Esophagus squamous epithelium (tissue), 5 donors: ENCODE measurements at places on chromosomes 7 and 10.
A peak's percentile ranks its signal among the peaks of the same experiment; 100 is the strongest.

DNA sequence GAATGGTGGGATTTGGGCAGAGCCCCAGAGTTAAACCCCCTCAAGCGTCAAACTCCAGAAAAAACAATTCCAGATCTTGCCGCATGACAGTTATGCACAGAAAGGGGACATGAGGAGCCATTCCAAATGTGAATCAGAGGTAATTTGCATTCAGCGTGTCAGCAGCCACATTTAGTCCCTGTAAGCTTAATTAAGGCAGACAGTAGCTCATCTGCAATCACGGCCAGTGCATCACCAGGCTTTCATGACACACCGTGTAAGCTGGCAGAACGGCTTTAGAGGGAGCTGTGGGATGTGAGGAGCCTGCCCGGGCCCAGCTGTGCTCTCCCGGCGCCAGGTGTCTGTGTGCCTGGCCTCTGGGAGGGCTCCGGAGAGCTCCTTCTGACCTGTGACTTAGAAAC is 18.7 kb upstream of the PRKAG2 start:
- H3K27me3 ChIP-seq = no peaks in the 10 kb centered on the region
- no peak for DNase-seq
- H3K36me3 ChIP-seq = no peaks in the 10 kb centered on the region
- peaks cover 68% of the 10 kb centered on the region for H3K4me1 ChIP-seq
- no peak overlapping the region for H3K4me3 ChIP-seq

DNA sequence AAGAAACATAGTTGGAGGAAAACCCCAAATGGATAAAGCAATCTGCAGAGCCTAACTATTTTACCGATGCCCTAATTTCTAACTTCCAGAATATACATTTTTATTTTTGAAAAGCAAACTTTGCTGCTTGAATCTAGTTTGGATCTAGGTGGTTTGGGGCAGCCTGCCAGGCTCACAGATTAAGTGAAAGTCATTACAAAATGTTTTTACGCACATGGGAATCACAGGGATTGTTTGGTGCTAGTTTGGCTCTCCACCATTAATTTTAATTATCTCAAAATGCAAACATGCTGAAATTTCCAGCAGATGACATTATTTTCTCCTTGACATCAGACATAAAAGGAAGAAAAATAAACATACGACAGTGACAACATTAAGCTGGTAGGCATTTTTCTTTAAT is 166.7 kb upstream of the INHBA start:
- H3K27ac ChIP-seq = no peak overlapping the region
- H3K4me3 ChIP-seq = no peak overlapping the region
- no peaks in the 10 kb centered on the region for H3K27me3 ChIP-seq
- H3K36me3 ChIP-seq = no peaks in the 10 kb centered on the region

DNA sequence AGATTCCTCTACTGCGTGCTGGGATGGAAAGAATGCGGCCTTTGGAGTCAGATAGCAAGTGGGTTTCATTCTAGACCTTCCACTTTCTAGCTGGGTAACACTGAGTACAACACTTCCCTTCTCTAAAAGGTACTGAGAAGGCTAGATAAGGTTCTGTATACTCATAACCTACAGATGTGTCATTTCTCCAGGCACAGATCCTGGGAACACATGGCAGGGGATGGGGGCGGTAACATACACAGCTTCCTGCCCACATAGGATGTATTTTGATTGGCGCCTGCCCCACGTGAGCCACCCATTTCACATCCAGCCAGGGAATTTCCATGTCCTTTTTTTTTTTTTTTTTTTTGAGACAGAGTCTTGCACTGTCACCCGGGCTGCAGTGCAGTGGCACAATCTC is 31.8 kb downstream of the KLRG2 start:
- DNase-seq = no peak
- no peaks in the 10 kb centered on the region for H3K27me3 ChIP-seq
- H3K36me3 ChIP-seq = no peaks in the 10 kb centered on the region
- H3K27ac ChIP-seq = no peak overlapping the region
- H3K4me1 ChIP-seq = peaks cover 2% of the 10 kb centered on the region

DNA sequence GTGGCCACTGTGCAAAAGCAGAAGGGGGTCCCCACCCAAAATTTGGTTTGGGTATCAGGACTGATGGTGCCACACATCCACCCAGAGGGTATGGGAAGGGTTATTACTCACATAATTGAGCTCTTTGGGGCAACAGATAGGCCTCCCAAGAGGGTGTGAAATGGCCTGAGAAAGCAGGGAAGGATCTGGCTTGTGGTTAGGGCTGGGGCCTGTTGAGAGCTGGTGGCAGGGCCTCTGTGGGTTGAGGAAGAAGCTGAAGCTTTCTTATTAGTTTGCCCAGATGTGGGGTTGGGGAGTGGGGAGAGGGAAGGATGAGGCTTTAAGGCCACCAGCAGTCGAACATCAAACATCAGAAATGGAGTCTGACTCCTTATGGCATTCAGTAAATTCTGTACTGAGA is 18.3 kb upstream of the MKI67 start:
- no peak for DNase-seq
- H3K4me3 ChIP-seq = no peak overlapping the region
- peaks cover 15% of the 10 kb centered on the region for H3K27me3 ChIP-seq
- H3K4me1 ChIP-seq = peaks cover under 1% of the 10 kb centered on the region

DNA sequence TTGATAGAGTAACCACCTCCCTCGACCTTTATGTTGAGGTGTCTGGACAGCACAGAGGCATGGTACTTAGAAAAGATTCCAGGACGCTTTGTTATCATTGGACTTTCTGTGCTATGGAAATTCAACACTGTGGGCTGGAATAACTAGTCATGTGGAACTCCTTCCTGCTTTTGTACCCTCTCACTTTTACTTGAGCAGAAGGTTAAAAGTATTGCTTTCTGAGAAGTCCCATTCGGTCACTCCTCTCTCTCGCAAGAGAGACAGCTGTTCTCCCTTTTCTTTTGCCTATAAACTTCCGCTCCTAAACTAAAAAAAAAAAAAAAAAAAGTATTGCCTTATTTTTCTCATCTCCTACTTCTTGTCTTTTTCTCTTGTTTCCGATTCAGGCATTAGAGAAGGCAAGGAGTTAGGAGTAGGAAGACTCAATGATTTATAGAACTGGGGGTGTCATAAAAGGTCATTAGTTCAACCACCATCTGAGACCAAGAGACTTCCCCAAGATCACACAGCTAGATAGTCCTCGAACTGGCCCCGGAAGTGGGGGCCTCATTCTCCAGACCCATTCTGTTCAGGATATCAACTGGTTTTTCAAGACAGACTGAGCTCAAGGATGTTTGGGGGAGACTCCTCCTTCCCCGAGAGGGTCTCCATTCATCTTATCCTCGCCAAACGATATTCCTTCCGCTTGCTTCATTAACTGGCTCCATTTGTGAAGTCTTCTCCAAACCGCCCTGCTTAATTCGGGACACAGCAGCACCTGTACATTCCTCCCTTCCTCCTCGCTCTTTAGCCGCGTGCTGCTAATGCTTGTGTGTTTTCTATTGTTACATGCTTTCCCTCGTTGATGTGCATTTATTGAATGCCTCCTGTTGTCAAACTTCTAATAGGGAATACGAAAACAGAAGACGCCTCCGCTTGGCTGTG is 995 bp upstream of the INPP5F start:
- peak overlapping the region; percentile 88 for H3K27ac ChIP-seq
- no peaks in the 10 kb centered on the region for H3K27me3 ChIP-seq
- H3K36me3 ChIP-seq = no peaks in the 10 kb centered on the region

GRCh38 chr10:50470798-50471582 is 152.8 kb downstream of the SGMS1 start:
- H3K27ac ChIP-seq = peak overlapping the region; percentile 37
- no peak overlapping the region for H3K4me3 ChIP-seq
- DNase-seq = no peak
- H3K36me3 ChIP-seq = no peaks in the 10 kb centered on the region

GRCh38 chr10:47415520-47416304 is 31.6 kb upstream of the ZNF488 start:
- H3K27ac ChIP-seq = no peak overlapping the region
- no peaks in the 10 kb centered on the region for H3K27me3 ChIP-seq
- no peaks in the 10 kb centered on the region for H3K4me1 ChIP-seq
- H3K36me3 ChIP-seq = no peaks in the 10 kb centered on the region

DNA sequence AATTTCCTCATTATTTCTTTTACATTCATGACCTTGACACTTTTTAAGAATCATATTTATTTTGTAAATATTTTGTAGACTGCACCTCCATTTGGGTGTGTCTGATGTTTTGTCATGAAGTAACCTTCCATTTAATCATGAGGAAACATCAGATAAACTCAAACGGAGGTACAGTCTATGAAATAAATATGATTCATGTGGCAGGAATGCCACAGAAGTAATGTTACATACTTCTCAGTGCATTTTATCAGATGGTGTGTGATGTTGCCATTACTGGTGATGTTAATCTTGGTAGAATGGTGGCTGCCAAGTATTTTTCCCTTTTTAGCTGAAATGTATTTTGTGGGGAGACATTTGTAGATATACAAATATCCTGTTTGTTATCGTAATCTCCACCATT is 64.9 kb downstream of the ZNF37A start:
- H3K27ac ChIP-seq = no peak overlapping the region
- H3K27me3 ChIP-seq = no peaks in the 10 kb centered on the region
- no peak for DNase-seq
- no peaks in the 10 kb centered on the region for H3K36me3 ChIP-seq
- no peak overlapping the region for H3K4me3 ChIP-seq
- no peaks in the 10 kb centered on the region for H3K4me1 ChIP-seq

- no peaks in the 10 kb centered on the region for H3K36me3 ChIP-seq
- no peak for DNase-seq
- H3K27me3 ChIP-seq = no peaks in the 10 kb centered on the region
- H3K4me1 ChIP-seq = no peaks in the 10 kb centered on the region
Observed at GRCh38 chr10:77188521-77188920, 449.1 kb downstream of the KCNMA1 start.

DNA sequence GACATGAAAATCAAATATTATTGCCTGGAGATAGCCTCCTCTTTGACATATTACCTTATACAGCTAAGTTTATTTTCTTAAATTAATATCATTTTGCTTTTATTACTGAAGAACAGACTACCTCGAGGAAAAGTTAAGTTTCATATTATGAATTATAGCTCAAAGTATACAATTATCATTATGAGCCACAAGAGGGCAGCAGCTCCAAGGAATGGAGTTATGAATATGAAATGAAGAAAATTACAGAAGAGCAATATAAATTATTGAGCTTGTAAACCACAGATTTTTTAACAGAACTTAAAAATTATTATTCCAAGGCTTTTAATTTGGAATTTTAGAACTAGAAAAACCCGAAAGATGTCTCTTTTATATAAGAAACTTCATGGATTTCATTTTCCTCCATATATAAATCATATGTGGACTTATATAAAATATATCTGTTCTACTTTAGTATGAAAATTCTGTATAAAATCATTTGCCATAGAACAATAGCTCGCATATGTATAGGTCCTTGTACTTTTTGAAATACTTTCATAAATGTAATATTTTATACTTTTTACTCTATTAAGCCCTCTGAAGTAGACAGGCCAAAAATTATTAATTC is 40.1 kb downstream of the IQUB start:
- H3K4me3 ChIP-seq = no peak overlapping the region
- no peak overlapping the region for H3K27ac ChIP-seq
- no peaks in the 10 kb centered on the region for H3K36me3 ChIP-seq
- H3K4me1 ChIP-seq = no peaks in the 10 kb centered on the region
- no peak for DNase-seq
- no peaks in the 10 kb centered on the region for H3K27me3 ChIP-seq

DNA sequence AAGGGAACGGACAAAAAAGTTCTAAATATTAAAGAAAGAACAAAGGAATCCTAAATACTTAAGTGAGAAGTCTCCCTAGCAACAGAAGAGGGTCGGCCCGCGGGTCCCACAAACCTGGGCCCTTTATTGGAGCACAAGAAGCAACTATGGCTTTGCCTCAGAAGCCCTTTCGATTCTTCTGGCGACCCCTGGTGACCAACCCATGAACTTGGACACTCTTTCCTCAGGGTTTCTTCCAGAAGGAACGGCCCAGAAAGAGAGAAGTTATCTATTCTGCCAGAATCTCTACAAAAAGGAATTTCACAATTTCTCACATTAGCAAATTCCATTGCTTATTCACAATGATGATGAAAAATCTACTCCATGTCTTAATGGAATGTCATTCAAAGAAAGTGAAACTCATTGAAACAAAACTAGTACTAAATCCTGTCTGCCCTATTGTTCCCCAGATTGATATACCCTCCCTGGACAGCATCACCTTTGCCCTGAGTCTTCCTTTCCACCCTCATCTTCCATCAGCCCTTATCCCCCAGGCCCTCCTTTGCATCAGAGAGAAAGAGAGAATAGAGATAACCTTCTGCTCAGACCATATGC is 43.7 kb downstream of the CPVL start:
- no peak for DNase-seq
- no peak overlapping the region for H3K27ac ChIP-seq
- H3K4me1 ChIP-seq = peaks cover 17% of the 10 kb centered on the region
- no peaks in the 10 kb centered on the region for H3K27me3 ChIP-seq
- H3K4me3 ChIP-seq = no peak overlapping the region

- peaks cover 4% of the 10 kb centered on the region for H3K27me3 ChIP-seq
- no peak for DNase-seq
- H3K4me3 ChIP-seq = no peak overlapping the region
- no peak overlapping the region for H3K27ac ChIP-seq
Observed at GRCh38 chr7:75689246-75690099, 49.3 kb downstream of the HIP1 start.

DNA sequence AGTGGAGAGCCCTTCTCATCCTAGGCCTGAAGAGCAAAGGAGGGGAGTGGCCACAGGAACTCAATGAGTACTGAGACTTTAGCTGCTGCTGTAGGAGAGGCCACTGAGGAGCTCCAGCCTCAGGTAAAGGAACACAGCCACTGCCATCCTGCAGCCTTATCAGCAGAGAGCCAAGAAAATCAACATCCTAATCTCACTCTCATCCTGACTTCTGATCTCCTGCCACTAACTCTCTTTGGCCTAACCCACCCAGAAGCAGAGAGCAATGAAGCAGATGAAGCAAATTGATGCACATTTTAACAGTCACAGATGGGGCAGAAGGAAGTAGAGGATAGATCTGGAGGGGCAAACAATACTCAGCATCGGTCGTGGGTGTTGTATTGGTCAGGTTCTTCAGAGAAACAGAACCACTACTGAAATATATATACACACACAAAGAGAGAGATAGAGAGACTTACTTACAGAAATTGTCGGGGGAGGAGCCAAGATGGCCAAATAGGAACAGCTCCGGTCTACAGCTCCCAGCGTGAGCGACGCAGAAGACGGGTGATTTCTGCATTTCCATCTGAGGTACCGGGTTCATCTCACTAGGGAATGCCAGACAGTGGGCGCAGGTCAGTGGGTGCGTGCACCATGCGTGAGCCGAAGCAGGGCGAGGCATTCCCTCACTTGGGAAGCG is 297.6 kb downstream of the MTERF1 start:
- no peaks in the 10 kb centered on the region for H3K36me3 ChIP-seq
- H3K27ac ChIP-seq = no peak overlapping the region
- H3K27me3 ChIP-seq = no peaks in the 10 kb centered on the region
- DNase-seq = no peak
- H3K4me3 ChIP-seq = no peak overlapping the region
- no peaks in the 10 kb centered on the region for H3K4me1 ChIP-seq

DNA sequence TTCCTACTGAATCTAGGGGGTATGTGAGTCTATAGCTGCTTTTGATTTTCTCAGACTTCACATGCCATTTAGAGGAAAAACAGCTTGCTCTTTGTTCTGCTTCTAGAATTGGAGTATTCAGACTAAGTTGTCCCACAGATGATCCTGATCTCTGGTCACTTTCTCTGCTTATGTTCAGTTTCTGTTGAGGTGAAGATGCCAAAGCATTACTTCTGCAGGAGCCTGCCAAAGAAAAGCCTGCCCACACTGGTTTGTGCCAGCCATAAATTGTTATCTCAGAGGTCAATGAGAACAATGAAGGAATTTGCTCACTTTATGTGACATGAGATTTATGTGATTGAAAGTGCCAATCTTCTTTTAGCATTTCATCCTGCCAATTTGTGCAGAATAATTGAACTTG is 163.6 kb downstream of the CDK14 start:
- H3K27me3 ChIP-seq = no peaks in the 10 kb centered on the region
- no peaks in the 10 kb centered on the region for H3K36me3 ChIP-seq
- no peak for DNase-seq
- H3K4me3 ChIP-seq = no peak overlapping the region
